ENCODE measurements at places on chromosomes 2 and 18.

DNA sequence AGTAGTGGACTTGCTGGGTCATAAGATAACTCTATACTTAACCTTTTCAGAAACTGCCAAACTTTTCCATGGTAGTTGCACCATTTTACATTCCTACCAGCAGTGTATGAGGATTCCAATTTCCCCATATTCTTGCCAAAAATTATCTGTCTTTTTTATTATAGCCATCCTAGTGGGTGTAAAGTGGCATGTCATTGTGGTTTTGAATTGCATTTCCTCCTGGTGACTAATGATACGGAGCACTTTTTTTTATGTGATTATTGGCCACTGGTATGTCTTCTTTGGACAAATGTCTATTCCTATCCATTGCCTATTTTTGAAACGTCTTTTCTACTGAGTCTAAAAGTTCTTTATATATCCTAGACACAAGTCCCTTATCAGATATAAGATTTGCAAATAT, 44.3 kb downstream of the CACNB4 start:
- no peak for DNase-seq

GRCh38 chr2:167028503-167028902, 140.2 kb downstream of the XIRP2 start:
- no peak for DNase-seq

GRCh38 chr2:112792419-112792818, 8.1 kb upstream of the IL1A start:
- DNase-seq = no peak

DNA sequence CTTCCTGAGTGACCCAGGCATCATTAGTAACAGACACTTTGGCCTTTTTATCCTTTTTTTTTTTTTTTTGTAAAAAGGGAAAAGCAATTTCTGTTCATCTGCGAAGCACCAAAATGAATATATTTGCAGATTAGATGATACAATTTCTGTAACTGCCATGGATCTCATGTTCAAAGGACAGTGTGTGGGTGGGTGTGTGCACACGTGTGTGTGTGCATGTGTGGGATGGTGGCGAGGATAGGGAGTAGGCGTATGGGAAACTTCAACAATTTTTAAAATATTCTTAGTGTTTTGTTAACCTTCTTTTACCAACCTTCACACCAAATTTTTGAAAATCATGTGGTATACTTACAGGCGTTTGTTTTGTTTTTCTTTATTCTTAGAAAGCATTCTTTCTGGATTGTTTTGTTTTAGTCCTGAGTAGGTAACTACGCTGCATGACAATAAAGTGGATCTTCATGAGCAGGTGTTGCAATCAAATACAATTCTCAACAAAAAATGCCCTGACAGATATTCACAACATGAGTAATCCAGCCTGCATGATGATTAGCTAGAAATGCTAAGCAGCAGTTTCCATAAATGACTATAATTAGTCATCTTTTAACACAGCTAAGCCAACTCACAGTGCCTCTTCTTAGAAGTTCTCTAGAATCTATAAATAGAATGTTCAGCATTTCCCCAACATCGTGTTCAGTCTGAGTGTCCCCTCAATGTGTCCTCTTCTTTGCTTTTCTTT, 53.5 kb upstream of the RMDN2 start:
- DNase-seq = no peak

DNA sequence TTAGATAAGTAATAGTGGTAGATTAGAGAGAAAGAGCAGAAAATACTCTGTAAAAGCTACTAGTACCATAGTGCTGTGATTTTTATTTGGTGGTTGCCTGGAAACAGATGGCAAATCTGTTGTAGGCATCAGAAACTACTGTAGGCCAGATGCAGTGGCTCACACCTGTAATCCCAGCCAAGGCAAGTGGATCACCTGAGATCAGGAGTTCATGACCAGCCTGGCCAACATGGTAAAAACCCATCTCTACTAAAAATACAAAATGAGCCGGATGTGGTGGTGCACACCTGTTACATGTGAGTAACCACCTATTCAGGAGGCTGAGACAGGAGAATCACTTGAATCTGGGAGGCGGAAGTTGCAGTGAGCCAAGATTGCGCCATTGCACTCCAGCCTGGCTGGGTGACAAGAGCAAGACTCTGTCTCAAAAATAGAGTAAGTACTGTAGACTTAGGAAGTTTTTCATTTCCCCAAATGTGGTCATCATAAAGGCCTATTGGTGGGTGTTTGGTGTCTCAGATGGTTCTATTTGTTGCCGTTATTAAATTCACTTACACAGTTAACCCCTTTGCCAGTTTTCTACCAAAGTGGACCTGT, 79.6 kb downstream of the SPTBN1 start:
- no peak for DNase-seq

GRCh38 chr2:6069381-6069780, 377.2 kb downstream of the SOX11 start:
- DNase-seq = no peak

- DNase-seq = no peak
Observed at GRCh38 chr18:47470941-47471340, 219.5 kb upstream of the SKOR2 start.

- no peak for DNase-seq
Observed at GRCh38 chr2:174013315-174013751, 48.2 kb upstream of the SP3 start.

GRCh38 chr2:26980971-26981370, 10.5 kb downstream of the MAPRE3 start:
- no peak for DNase-seq

DNA sequence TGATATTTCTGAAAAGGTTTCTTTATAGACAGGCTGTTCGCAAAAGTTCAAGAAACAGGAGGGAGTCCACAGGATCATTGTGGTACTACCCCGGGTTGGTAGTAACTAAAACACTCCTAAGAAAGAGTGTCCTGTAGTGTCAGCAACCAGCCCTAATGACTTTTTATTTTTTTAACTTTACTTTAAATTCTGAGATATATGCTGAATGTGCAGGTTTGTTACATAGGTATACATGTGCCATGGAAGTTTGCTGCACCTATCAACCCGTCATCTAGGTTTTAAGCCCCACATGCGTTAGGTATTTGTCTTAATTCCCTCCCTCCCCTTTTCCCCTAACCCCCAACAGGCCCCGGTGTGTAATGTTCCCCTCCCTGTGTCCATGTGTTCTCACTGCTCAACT, 1396.9 kb upstream of the ZEB2 start:
- no peak for DNase-seq

DNA sequence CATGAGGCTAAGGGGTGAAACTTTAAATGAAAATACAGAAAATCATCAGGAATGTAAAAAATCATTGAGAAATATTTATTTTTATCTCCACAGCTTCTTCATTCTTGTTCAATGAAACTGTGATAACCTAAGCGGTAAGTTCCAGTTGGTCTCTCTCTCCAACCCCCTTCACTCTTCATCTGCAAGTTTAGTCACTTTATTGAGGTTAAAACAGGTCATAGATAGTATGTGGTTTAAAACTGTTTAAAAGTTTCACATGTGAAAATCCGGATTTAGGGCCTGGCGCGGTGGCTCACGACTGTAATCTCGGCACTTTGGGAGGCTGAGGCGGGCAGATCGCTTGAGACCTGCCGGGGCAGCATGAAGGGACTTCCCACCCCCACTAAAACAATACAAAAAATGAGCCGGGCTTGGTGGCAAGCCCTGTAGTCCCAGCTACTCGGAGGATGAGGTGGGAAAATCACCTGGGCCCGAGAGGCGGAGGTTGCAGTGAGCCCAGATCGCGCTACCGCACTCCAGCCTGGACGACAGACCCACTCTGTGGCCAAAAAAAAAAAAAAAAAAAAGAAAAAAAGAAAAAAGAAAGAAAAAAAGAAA, 1.6 kb upstream of the PHLPP1 start:
- no peak for DNase-seq

GRCh38 chr18:79642626-79643025, 37.0 kb upstream of the CTDP1 start:
- no peak for DNase-seq

GRCh38 chr2:226424971-226425370, 374.6 kb downstream of the IRS1 start:
- no peak for DNase-seq

DNA sequence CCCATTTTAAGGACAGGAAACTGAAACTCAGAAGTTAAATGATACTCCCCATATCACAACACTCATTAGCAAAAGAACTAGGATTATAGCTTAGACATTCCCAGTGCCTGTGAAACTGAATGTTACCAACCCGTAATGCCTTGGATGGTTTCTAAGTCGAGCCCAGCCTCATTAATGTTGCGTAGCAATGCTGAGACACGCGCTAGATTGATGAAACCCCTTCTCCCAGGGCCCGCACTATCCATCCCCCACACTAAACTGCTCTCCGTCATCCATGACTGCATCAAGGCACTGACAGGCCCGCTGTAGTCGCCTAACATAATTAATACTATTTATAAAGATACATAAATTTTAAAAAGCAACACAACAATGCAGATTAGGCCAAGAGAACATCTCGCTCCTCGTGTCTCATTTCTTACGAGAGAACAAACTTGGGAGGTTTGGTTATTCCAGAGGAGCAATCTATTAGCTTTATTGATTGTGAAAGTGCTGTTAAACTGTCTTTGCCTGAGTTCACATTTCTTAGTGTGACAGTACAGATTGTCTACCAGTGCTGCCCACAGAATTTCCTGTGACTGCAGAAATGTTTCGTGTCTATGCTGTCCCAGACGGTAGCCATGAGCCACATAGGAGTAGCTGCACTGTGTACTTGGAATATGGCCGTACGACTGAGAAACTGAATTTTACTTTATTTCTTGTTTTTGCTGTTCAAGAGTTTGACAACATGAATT, 312.2 kb upstream of the RAB12 start:
- DNase-seq = no peak

- DNase-seq = no peak
Observed at GRCh38 chr2:39706312-39706711, 40.6 kb downstream of the TMEM178A start.

- DNase-seq = no peak
Observed at GRCh38 chr18:27527856-27528255, 342.7 kb upstream of the CHST9 start.

GRCh38 chr2:108916796-108917421, 72.1 kb downstream of the EDAR start:
- no peak for DNase-seq

DNA sequence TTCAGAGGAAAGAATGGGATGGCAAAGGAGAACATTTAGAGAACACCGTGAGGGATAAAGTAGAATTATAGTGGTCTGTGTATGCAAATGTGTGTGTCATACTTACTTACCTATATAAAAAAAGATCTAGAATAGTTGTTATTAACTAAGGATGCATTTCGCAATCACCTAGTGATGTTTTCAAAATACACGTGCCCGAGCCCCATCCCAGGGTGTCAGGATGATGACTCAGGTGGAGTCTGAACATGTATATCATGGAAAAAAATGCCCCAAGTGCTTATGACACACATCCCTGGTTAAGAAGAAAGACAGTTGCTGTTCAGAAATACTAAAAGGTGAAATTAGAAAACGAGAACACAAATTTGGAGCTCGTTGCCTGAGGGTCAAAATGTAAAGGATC, 109.0 kb downstream of the CERS6 start:
- DNase-seq = no peak

- DNase-seq = no peak
Observed at GRCh38 chr2:119308793-119309330, 57.8 kb downstream of the C2orf76 start.

DNA sequence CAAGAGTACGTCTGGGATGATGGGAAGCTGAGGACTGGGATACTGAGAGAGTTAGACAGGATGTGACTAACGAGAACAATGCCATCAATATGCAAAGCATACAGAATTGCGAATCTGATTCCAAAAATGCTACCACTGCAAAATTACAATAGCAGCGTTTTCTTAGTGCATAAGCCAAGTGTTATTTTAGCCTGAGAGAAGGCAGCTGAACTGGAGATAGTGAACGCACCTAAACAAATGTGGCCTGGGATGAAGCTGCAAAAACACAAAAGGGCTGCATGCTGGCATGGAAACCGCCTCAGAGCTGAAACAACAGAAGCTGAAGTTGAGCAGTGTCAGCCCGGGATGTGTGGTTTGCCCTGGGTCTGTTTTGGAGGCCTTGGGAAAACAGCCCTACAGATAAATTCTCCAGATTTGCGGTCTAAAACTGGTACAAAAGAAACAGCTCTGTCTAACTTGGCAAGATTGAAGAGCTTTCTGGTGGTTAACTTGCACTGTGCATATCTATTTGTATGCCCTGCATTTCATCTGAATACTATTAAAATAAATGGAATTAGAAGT, 45.5 kb downstream of the LYPD6 start:
- DNase-seq = no peak

DNA sequence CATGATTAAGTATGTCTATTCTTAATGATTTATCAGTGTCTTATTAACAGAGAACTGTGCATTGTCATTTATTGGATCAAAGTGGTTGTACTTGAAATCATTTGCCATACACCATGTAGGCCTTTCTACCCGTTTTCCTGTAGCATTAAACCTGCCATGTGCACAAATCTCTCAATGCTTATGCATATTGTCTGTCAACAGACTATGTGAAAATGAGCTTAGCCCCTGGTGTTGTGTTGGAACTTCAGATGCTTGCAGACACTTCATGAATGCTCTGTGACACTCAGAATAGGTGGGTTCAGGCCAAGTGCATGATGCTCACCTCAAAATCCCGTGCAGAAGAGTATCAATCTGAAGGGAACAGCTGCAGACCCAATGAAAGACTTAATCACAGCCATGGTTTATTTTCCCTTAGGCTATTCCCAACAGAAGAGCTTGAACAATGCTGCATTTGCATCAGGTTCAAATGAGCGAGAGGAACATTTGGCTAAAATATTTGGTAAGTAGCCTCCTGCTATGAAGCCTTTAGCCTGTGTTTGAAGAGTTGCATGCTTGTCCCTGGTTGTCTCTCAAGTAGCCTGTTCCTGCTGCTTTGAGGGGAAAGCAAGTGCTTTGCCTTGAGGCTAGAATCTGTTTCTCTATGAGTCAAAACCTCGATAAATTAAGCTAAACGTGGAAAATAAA, 6.1 kb downstream of the C2orf92 start:
- no peak for DNase-seq

DNA sequence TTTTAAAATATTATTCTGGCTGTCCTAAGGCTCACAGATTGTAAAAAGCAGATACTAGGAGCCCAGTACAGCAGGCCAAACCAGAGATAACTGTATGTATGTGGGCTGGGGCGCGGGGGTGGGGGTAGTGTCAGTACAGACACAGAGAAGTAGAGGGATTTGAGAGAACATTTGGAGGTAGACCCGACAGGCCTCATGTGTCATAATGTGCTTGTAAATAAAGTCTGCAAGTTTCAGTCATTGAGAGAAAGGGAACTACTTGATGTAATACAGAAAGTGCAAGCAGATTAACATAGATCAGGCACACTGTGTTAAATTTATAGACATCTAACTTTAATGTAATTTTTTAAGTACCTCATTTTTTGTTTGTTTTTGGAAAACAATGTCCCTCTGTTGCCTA, 7.4 kb upstream of the POLI start:
- DNase-seq = no peak

- DNase-seq = no peak
Observed at GRCh38 chr2:136232456-136233172, 114.7 kb upstream of the CXCR4 start.

- DNase-seq = no peak
Observed at GRCh38 chr2:83475371-83475770, 983.7 kb downstream of the SUCLG1 start.

GRCh38 chr18:45580127-45580526, 35.1 kb upstream of the SLC14A2 start:
- DNase-seq = no peak
